Naive B cell (primary cell): ENCODE measurements at places on chromosomes 5 and 9.

- DNase-seq: no peak
Observed at GRCh38 chr9:131675437-131676022, 64.3 kb downstream of the RAPGEF1 start.

DNA sequence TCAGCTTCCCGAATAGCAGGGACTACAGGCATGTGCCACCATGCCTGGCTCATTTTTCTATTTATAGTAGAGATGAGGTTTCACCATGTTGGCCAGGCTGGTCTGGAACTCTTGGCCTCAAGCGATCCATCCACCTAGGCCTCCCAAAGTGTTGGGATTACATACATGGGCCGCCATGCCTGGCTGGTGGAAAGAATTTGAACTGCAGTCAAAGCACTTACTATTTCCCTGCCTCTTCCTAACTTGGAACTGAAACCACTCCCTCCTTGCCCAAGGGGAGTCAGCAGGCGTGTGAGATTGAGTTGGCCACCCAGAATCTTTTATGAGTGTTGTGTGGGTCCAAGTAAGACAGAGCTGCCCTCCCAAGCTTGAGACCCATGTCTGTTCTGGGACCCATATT is 86.1 kb upstream of the PTPN3 start:
- no peak for DNase-seq

- DNase-seq: peak; percentile 31
Observed at GRCh38 chr5:134371834-134372340, 518 bp downstream of the UBE2B start.

- DNase-seq: no peak
Observed at GRCh38 chr9:70046274-70047070, 2.8 kb downstream of the MAMDC2 start.

DNA sequence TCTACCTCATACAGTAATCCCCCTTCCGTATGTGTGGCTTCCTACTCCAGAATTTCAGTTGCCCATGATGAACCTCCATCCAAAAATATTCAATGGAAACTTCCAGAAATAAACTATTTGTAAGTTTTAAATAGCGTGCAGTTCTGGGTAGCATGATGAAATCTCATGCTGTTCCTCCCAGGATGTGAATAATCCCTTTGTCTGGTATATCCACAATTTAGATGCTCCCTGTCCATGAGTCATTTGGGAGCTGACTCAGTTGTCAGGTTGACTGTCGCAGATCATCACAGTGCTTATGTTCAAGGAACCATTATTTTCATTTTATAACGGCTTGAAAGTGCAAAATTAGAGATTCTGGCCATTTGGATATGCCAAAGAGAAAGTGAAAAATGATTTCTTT is 290.1 kb upstream of the CDH9 start:
- no peak for DNase-seq
